GM12878 (cell line): ENCODE measurements at places on chromosomes 7 and 10. TPM values are rescaled to one million over a fixed set of nuclear protein-coding genes. Genes with fewer than 3 reads are reported as not detected.

DNA sequence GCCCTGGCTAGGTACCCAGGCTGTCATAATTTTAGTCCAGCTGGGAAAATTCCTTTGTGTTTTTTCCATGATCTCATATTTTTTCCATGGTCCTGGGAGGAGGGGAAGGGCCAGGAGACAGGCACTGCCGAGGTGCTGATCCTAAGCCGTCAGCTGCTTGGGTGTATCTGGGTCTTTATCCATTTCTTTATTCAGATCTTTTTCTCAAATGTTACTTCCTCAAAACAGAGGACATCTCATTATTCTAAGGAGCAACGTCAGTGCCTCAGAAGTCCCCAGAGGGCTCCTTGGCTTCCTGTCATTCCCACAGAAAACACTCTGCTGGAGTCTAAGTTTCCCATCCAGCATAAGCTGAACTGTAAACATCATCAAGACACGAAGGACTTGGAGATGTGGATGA, 2.8 kb upstream of the OR6V1 start:
- H3K4me1 ChIP-seq: no peaks in the 10 kb centered on the region
- no peaks in the 10 kb centered on the region for H3K36me3 ChIP-seq
- H3K27ac ChIP-seq: no peak overlapping the region
- H3K4me3 ChIP-seq: no peak overlapping the region
- H3K27me3 ChIP-seq: no peaks in the 10 kb centered on the region
- DNase-seq: no peak

DNA sequence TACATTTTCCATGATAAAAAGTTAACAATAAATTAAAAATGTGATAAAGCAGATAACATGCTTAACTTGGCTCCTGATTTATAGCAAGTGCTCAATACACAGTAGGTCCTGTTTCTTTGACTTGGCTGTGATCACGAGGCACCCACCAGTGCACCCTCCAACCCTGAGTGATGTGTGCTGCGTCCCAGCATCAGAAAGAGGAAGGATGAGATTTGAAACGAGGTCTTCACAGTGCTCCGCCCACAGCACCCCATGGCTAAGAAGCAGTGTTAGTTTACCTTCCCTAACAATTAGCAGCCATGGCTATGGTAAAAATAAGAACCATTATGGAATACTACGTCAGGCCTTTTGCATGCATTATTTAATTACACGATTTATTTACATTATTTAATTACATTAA, 292.0 kb upstream of the ZMIZ1 start:
- H3K36me3 ChIP-seq: no peaks in the 10 kb centered on the region
- H3K27me3 ChIP-seq: no peaks in the 10 kb centered on the region
- H3K4me3 ChIP-seq: no peak overlapping the region
- no peaks in the 10 kb centered on the region for H3K4me1 ChIP-seq

- H3K36me3 ChIP-seq: no peaks in the 10 kb centered on the region
- H3K27me3 ChIP-seq: no peaks in the 10 kb centered on the region
- DNase-seq: no peak
- H3K4me3 ChIP-seq: no peak overlapping the region
- H3K4me1 ChIP-seq: no peaks in the 10 kb centered on the region
Observed at GRCh38 chr10:18104223-18104872, 35.9 kb upstream of the CACNB2 start.

DNA sequence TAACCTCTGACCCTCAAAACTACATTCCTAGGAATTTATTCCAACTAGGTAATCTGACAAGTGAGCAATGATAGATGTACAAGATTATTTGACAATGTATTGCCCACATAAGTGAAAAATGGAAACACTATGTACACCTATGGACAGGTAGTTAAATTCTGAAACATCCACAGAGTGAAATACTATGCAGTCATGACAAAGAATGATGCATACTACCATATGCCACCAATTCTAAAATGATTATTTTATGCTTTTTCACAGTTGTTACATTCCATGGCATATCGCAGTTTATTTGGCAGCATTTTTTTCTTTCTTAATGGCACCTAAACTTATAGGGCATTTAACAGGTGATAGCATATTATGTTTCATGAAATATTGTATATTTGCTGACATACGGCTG, 20.1 kb upstream of the TNPO3 start:
- no peak overlapping the region for H3K4me3 ChIP-seq
- no peaks in the 10 kb centered on the region for H3K36me3 ChIP-seq
- H3K27me3 ChIP-seq: no peaks in the 10 kb centered on the region
- H3K27ac ChIP-seq: no peak overlapping the region
- DNase-seq: no peak

DNA sequence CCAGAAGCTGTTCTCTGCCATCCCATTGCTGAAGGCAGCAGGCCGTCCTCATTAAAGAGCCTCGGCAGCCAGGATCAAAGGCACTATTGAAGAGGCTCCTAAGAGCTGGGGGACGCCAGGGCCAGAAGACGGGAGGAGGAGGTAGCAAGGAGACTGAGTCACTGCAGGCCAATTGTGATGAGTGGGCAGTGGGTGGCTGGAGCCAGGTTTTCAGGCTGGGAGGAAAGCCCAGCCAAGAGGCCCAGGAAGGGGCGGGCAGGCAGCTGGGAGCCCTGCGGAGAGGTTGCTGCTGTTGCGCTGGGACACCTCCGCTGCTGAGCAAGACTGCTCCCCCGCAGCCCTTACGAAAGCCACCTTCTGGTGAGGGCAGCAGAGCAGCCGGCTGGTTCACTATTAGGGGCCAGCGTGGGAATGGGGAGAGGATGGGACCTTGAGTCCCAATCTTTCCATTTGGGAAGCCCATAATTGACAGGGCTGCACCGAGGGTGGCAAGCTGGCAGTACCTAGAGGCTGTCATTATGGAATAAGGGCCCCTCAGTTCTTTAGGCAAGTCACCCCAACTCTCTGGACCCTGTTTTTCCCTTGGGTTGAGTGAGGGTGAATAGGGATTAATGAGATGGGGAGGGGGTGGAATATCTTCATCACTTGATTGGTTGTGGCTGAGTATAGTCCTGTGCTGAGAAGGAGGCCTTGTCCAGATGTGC, 48.4 kb downstream of the UNC5B start:
- H3K27me3 ChIP-seq: no peaks in the 10 kb centered on the region
- no peaks in the 10 kb centered on the region for H3K36me3 ChIP-seq
- DNase-seq: no peak
- H3K27ac ChIP-seq: no peak overlapping the region
- no peaks in the 10 kb centered on the region for H3K4me1 ChIP-seq
- H3K4me3 ChIP-seq: no peak overlapping the region

Gene SHTN1
- 3.2 and 3.8 TPM in 2 replicates for total RNA-seq

Gene DMBT1
- 0.13 TPM in 2 replicates for total RNA-seq
